ENCODE measurements at places on chromosomes 7 and 10.

DNA sequence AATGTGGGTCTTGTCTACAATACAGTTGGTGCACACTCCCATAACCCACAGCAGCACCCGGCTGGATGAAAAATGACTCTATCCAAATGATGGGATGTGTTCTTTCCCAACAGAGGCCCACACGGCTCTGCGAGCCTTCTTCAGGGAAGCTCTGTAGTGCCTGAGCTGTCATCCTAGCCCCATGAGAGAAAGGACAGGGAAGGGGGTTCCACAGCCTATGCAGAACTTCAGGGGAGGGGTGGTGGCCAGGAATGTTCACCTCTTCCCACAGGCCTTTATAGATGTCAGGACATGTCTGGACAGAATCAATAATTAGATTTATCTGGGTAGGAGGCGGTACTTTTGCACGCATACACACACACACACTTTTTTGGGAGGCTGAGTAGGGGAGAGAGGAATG lies 109.0 kb downstream of the JCAD start:
- DNase-seq = no peak

- no peak for DNase-seq
These were observed 82.1 kb upstream of the PDGFA start for GRCh38 chr7:601595-602340.

DNA sequence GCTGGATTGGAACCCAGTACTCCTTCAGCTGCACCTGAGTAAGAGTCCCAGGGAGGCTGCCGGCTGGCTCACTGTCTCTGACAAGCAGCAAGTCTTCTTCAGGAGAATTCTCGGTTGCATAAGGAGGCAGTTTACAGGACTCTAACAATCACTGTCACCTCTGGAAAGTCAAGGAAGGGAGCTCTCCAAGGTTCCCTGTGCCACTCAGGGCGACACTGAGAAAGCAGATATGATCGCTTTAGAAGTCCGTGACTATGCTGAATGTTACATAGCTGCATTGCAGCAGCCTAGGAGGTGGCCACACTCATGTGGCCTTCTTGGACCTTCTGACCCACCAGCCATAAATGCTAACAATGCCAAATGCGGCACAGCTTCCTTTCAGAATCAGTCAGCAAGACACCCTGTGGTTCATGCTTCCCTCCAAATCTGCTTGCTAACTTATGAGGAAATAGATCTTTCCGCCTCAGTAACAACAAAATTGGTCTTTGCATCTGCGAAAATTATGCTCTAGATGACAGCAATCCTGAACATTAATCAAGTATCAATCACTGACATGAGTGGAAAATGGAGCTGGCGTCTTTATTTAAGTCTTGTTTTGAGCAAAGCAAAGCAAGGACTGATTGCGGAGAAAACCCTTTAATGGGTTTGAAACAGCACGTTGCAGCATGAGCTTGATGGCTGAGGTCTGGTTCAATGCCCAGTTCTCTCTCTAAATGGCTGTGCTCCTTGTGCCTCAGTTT lies 132.9 kb downstream of the ATXN7L1 start:
- no peak for DNase-seq

GRCh38 chr10:71429929-71430328 lies 33.2 kb downstream of the CDH23 start:
- DNase-seq = no peak

GRCh38 chr10:28281726-28282315 lies 21.0 kb downstream of the MPP7 start:
- DNase-seq = no peak

DNA sequence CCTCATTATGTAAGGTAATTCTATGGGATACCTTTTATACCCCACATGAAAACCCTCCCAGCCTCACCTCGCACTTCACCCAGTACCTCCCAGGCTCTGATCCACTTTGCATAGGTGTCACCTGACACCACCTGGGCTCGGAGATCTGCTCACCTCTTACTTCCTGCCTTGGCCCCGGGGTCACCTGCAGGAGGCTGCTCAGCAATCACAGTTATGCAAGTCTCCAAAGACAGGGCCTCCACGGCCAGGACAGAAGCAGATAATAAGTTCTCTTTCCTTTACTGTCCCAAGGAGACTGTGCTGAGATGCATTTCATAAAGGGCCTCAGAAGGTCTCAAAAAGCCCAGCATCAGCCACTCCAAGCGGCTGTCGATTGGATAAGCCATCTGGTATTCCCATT lies 112.4 kb upstream of the PPP2R2D start:
- DNase-seq = no peak
